ENCODE measurements at places on chromosomes 13 and 19.

- DNase-seq: peak; percentile 42
These were observed 514 bp downstream of the PRKACA start for GRCh38 chr19:14116918-14117578.

- DNase-seq: no peak
These were observed 465.1 kb upstream of the ZNF507 start for GRCh38 chr19:31880283-31880682.

DNA sequence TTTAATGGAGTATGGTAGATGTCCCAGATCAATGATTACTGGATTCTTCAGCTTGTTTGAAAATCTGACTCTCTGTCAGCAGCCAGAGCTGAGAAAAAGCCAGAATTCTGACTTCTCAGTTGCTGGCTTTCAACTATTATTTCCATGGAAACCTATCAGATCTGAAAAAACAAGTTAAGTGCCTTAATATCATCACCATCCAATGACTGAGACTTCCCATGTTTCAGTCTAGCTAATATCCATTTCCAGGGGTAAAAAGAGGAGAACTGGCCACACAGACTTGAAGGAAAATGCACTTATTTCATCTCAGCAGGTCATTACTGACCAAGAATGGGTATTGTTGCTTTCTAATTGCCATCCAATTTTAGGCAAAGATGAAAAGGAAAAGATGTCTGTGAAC lies 75.2 kb downstream of the TNFSF11 start:
- no peak for DNase-seq

DNA sequence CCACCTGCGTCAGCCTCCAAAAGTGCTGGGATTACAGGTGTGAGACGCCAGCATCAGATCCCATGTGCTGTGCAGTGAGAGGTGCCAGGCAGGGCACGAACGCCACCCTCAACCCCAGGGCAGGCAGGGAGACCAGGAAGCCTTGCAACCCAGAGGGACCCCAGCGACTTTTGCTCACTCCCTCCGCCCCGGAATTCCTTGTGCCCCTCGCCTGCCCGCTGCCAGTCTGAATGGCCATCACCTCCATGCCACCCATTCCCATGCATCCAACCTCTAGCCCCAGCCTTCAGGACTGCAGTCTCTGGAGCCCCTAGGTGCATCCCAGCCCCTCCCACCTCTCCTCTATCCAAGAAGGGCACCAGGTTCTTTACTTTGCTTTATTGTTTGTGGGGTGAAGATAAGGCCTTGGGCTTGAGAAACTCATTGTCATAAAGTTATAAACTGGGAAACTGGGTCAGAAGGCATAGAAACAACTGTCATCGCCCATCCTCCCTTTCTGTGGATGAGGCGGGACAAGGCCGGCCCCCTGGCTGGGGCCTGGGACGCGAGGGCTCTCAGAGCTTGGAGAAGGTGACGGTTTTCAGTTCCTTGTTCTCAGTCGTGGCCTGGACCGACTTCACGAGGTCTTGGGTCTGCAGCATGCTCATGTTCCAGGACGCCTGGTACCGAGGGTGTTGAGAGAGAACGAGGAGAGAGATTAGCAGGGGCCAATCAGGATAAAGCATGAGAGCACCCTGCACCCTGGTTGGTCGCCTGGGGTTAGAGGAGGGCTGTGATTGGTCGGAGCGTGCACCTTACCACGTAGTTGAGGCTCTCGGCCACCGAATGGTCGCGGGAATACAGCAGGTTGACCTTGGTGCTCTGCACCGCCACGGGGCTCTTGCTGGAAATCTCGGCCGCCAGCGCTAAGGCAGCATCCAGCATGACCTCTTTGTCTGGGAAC lies 2.6 kb upstream of the LGALS4 start:
- no peak for DNase-seq

- DNase-seq: no peak
These were observed 2771.0 kb upstream of the PCDH20 start for GRCh38 chr13:64186503-64187250.

DNA sequence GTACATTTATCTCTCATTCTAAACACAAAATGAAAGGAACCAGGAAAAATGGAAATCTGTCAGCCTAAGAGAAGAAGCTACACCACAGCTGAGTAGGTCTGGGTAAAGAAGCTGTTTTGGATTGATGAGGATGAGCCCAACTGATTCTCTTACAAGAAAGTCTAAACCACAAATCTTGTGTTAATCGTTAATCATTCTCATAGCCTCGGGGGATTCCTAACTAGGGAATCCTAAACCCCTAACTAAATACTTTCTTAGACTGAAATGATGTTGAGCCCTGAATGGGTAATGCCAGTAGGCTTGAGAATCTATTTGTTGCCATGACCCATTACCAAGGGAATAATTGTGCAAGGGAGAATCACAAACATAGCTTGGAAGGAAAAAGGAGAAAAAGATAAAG lies 327.5 kb upstream of the SPRY2 start:
- DNase-seq: no peak

DNA sequence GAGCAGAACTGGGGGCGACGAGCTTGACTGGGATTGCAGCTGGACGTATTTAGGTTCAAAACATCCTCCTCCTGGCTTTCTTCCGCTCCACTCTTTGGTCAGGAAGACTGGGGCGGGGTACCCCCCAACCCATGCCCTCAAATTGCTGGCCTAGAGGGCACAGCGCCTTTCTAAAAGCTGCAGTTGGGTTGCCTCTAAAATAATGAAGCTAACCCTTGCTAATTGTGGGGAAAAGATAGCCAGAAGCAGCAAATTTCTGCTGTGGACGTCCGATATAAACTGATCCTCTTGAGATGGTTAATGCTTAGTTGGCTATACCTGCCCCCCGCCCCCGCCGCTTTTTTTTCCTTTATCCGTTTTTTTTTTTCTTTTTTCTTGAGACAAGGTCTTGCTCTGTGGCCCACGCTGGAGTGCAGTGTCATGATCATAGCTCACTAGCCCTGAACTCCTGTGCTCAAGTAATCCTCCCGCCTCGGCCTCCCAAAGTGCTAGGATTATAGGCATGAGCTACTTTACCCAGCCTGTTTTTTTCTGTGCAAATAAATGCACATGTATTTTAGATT lies 754 bp upstream of the CHERP start:
- DNase-seq: peak; percentile 27

DNA sequence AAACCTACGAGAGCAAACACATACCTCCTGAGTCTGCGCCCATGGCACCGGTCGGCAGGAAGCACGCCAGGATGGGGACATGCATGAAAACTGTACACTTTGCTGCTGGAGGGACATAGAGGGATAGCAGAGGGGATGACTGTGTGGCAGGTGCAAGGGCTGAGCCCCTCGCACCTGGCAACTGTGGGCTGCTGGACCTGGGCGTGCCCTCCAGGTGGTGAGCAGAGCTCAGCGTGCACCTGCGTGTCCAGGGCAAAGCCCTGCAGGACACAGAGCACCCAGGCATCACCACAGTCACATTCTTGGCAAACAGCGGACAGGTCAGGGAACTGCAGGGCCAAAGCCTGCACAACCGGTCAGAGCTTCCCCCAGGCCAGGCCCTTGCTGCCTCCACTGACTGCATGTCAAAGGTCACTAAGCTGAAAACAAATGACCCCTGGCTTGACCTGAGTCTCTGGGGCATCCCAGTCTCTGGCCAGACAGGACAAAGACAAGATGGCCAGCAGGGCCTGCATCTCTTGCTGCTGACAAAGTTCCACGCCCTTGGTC lies 9.0 kb upstream of the ISYNA1 start:
- DNase-seq: no peak

GRCh38 chr19:9667898-9668297 lies 7.0 kb downstream of the ZNF562 start:
- DNase-seq: no peak

GRCh38 chr13:106523576-106523975 lies 11.9 kb downstream of the EFNB2 start:
- DNase-seq: peak; percentile 84

- DNase-seq: no peak
These were observed 12.2 kb downstream of the CERS1 start for GRCh38 chr19:18883526-18884304.

DNA sequence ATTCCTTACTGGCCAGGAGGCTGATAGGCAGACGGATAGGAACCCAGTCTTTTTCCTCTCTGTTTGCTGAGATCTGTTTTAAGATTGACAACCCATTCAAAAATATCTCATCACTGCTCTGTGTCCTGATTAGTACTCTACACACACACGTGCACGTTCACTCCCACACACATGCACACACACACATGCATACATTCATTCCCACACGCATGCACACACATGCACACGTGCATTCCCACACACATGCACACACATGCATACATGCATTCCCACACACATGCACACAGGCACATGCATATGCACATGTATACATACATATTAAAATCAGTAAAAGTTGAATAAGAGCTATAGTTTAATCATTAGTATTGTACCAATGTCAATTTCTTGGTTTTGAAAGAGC lies 80.6 kb upstream of the SIAH3 start:
- DNase-seq: no peak

- DNase-seq: peak; percentile 52
These were observed 16.0 kb upstream of the MRI1 start for GRCh38 chr19:13748169-13748828.

DNA sequence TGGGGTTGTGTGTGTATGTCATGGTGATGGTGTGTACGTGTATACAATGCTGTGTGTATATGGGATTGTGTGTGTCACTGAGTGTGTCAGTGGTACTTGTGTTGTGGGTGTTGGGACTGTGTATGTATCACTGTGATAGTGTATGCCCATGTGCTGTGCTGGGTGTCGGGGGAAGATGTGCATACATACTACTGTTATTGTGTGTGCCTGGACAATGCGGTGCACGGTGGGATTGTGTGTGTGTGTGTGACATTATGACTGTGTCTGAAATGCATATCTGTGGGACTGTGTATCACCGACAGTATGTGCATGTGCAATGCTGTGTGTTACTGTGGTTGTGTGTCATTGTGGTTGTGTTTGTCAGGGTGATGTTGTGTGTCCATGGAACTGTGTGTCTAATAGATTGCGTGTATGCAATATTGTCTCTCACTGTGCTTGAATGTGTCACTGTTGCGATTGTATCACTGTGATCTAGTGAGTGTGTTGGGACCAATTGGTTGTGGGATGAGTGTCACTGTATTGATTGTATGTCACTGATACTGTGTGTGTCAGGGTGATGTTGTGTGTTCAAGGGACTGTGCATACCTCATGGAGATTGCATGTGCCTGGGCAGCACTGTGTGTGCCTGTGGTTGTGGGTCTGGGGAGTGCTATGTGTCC lies 11.0 kb upstream of the BBC3 start:
- DNase-seq: no peak

DNA sequence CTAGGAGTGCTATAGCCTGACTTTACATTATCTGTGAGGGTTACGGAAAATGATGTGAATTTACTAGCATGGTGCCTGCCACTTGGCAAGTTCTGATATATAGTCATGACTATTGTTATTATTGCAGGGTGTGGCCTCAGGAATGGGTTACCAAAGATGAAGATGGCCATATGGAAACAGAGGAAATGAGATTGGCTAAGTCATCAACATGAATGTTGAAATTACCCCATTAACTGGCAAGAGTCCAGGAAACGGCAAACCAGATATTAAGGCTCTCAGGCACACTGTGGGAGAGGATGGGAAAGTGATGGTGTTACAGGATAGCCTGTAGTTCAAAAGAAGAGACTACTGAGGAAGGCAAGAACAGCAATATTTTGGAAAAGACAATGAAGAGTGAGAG lies 183.3 kb downstream of the KCNRG start:
- peak; percentile 90 for DNase-seq

DNA sequence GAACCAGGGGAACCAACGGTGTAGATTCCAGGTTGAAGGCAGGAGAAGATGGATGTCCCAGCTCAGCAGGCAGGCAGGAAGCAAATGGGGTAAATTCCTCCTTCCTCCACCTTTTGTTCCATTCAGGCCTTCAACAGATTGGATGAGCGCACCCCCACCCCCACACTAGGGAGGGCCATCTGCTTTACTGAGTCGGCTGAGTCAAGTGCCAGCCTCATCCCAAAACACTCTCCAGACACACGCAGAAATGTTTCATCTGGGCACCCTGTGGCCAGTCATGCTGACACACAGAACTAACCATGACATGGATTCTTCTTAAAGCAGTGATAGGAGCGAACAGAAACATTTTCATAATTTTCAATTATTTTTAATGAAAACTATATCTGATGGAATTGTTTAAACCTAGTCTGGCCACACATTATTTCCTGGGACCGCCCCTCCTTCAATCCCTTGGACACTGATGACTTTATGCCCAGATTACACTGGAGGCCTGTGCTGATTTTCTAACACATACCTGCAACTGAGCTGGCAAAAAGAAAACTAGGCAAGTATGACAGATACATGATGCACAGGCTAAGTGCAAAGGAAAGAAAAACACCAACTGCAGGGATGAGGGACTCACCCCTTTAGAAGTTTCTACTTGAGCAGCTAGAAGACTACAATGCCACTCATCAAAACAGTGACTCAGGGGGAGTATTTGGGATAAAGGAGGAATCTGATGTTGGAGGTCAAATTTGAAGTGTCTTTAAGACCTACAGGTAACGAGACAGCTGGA lies 154.2 kb downstream of the TNFRSF19 start:
- DNase-seq: peak; percentile 34

GRCh38 chr13:46728777-46729176 lies 68.2 kb downstream of the ESD start:
- peak; percentile 23 for DNase-seq

- peak; percentile 26 for DNase-seq
These were observed 662.1 kb downstream of the PCDH9 start for GRCh38 chr13:66567899-66568612.

DNA sequence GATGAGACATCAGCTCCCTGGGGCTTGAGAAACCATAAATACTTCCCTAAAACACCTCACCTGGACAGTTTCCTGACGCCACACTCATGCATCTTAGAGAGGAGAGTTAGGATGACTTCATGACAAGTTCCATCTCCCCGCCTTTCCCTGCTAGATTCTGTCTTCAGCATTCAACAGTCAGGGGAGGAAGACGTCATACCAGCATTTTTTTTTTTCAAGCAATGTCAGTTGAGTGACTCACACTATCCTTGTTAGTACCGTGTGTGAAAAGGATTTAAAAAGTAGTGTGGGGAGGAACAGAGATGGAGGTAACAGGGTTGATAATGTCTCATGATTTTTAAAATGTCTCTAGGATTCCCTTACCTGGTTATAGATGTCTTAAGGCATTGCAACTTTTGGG lies at the start of gene OR7D2:
TSS of gene OR7D2 (plus strand) at position 79 of the 400 bp plus-strand sequence. CDS start 6,803 bp downstream, outside the sequence.
- DNase-seq: no peak

DNA sequence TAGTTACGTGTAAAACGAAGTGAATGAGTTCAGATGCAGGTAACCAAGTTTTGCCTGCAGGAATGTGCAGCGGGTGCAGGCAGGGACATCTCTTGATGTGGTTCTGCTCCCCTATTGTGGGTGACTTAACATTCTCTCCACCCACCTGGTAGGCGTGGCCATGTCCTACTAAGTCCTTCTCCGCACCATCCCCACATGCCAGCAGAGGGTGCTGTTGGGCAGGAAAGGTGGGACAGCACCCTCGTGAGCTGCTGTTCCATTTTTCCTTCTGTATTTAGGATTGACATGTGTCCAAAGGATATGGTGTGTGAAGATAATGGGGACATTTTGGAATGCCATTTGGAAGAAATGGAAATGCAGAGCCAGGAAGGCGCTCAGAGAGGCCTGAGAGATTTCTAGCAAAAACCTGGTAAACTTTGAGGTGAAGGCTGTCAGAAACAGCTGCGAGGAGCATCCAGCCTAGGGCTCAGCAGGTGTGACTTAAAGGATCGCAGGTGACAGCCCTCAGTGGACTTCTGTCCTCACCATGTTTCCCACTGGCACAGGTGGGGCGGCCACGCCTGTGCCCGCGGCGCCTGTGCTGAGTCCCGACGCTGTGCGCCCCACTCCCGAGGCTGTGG lies 26.2 kb upstream of the MCF2L start:
- peak; percentile 99 for DNase-seq

GRCh38 chr13:103358255-103358932 lies 292.2 kb upstream of the SLC10A2 start:
- DNase-seq: no peak

- DNase-seq: no peak
These were observed 15.7 kb downstream of the TYK2 start for GRCh38 chr19:10364644-10365043.

GRCh38 chr19:4304538-4305256 lies at the start of gene FSD1:
Gene FSD1 (plus strand): TSS chr19:4304598. CDS start chr19:4304747, 149 bp downstream.
- peak; percentile 88 for DNase-seq
